ENCODE measurements at places on chromosomes 7 and 10. TPM values are rescaled to one million over a fixed set of nuclear protein-coding genes. Genes with fewer than 3 reads are reported as not detected.
A peak's percentile ranks its signal among the peaks of the same experiment; 100 is the strongest.

- DNase-seq = peak; percentile 14
Observed at GRCh38 chr10:50438049-50438936, 185.5 kb downstream of the SGMS1 start.

DNA sequence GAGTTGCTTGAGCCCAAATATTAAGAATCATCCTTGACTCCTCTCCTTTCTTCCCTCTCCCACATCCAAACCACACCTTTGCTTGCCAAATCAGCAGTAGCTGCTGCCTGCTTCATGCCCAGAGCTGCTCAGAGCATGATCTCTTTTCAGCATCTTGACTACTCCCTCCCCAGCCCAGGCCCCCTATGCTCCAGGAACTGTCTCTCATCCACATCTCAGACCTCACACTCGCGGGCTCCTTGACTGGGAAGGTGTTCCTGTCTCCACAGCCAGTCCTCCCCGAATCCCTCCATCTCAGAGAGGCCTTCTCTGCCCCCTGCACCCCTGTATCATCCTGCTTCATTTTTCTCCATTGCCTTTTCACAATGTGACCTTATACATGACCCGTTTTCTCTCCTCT is 157.0 kb downstream of the DNAJB6 start:
- DNase-seq = no peak

GRCh38 chr7:24786941-24787340 is 29.7 kb upstream of the GSDME start:
- DNase-seq = peak; percentile 45

- no peak for DNase-seq
Observed at GRCh38 chr7:47846138-47846836, 102.0 kb downstream of the PKD1L1 start.

- no peak for DNase-seq
Observed at GRCh38 chr7:33952824-33953223, 47.5 kb downstream of the BMPER start.

GRCh38 chr7:57404343-57404966 is 45.5 kb upstream of the ZNF716 start:
- DNase-seq = no peak

GRCh38 chr7:44984478-44984758 is 5.6 kb upstream of the MYO1G start:
- no peak for DNase-seq

- no peak for DNase-seq
Observed at GRCh38 chr7:139659922-139660316, 117.9 kb downstream of the HIPK2 start.

GRCh38 chr7:16462431-16462889 is 3.1 kb downstream of the SOSTDC1 start:
- no peak for DNase-seq

DNA sequence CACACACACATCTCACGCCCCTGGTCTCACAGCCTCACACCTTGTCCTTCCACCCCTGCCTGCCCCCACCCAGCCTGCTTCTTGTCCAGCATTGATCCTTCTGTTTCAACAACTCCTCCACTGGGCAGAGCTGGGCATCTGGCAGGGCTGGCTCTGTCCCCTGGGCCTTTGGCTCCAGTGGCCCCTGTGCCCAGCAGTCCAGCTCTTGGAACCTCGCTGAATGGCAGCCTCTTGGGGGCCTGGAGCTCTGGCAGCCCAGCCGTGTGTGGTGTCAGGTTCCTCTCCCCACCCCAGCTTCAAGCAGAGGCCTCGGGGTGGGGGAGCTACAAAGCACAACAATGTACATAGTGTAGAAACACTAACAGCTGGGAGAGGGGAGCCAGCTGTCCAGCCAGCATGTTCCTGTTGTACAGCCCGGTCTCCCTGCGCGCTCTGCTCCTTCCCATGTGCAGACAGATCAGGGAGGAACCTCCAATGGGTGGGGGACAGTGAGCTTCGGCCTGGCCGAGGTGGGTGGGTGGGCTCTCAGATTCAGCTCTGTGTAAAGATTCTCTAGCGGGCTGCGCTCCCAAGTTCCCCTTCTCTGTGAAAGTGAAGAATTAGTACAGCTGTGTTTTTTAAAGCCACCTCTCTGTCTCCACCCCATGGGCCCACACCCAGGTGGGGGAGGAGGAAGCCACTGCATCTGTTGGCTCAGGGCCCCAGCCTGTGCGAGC is 19.4 kb downstream of the ZMIZ2 start:
- DNase-seq = no peak

DNA sequence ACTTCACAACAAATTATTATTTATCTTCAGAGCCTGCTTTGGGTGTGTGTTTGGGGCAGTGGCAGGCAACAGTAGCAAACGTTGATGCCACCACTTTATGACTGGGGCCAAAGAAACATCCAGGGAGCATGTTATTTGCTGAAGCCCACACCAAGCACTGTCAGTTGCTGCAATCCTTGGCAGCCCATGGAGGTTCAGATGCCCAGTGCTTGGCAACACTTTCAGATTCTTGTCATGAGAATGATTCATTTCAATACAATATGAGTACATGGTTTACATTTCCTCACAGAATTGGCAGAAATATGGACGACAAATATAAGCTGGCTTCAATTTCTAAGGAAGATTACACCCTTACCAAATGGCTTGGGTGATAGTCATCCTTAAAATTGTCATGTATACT is 46.5 kb upstream of the GLI3 start:
- DNase-seq = no peak

GRCh38 chr10:80518807-80519360 is 18.8 kb upstream of the SH2D4B start:
- no peak for DNase-seq

DNA sequence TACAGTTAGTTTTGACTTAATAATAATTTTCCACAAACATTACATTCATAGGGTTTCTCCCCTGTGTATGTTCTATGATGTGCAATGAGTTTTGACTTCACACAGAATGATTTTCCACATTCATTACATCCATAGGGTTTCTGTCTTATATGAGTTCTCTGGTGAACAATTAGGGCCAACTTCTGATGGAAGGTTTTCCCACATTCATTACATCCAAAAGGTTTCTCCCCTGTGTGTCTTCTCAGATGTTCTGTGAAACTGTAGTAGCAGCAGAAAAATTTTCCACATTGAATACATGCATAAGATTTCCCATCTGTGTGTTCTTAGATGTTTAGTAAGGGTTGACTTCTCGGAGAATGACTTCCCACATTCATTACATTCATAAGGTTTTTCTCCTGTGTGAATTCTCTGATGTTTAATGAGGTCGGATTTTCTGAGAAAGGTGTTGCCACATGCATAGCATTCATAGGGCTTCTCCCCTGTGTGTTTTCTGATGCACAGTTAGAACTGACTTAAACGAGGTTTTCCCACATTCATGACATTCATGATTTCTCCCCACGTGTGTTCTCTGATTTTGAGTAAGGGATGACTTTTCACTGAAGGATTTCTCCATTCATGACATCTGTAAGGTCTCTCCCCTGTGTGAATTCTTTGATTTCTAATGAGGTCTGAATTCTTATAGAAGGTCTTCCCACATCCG is 118.5 kb downstream of the ZNF33B start:
- DNase-seq = no peak

GRCh38 chr10:24007359-24007758 is 201.6 kb upstream of the KIAA1217 start:
- no peak for DNase-seq

GRCh38 chr7:521221-522070 is 1.8 kb upstream of the PDGFA start:
- peak; percentile 47 for DNase-seq

- DNase-seq = no peak
Observed at GRCh38 chr10:34119456-34119855, 695.6 kb downstream of the PARD3 start.

GRCh38 chr7:139300390-139300789 is 40.7 kb upstream of the FMC1 start:
- DNase-seq = no peak

DNA sequence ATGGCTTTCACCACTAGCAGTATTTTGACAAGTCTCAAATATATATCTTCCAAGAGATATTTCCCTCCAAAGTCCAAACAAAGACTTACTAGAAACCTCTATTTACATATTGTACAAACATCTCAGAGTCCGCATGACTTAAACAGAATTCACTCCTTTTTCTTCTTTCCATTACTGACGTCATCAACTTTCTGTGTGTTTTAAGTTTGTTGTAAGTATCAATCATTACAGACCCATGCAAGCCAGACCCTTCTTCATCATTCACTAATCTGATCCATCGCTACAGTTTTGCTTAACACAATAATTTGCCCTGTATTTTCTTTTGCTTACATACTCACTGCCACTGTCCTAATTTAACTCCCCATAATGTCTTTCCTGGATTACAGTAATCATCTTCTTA is 51.9 kb downstream of the SEMA3A start:
- DNase-seq = no peak

DNA sequence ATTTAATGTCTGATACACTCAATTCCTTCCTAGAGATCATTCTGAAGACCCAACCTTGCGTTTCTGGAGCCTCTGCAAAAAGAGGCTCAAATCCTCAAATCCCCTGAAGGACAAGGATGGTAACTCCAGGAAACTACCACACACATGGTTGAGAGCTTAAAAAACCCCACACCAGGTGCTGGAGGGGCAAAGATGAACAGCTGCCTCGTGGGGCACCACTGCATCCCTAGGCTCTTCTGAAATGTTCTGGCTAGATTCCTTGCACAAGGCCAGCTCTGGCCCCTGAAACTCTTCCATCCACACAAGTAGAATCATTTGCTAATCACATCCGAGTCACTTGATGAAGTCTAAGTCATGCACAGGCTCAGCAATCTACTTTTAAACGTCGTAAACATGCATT is 286.6 kb downstream of the ELMO1 start:
- DNase-seq = no peak

DNA sequence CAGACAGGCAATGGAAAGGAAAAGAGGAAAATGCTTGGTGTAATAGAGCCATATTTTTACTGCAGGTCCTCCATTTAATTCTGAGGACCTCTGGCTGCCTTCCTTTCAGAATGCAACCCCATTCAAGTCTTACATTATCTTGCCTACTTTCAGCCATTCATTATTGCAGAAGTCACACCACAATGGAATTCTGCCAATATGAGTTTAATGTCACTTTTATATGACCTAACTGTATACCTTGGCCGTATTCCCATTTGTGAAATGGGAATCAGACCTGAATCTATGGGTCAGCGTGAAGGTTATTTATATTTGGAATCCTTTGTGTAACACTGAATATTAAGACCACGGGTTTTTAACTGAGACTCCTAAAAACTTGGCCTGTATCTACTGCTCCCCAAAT is 241.7 kb upstream of the AOAH start:
- no peak for DNase-seq

The CTAGE8 gene
- total RNA-seq = 0.25 TPM

The MYPN gene
- total RNA-seq = not detected

The SSC4D gene
- 0.67 TPM for total RNA-seq

The IFIT1 gene
- 6.3 TPM for total RNA-seq

The TMEM168 gene
- total RNA-seq = 15.2 TPM

The IDI2 gene
- total RNA-seq = not detected

The ANKRD22 gene
- not detected for total RNA-seq

All from activated CD8-positive, alpha-beta T cell treated with anti-CD3 and anti-CD28 coated beads for 36 hours (primary cell).